Activated T-helper 2 cell treated with anti-CD3 and anti-CD28 coated beads, Interferon-gamma antibody, Interleukin-2, Interleukin-4, amounts not matched to agents 10 μg/mL and 5 μg/mL and 100 μg/mL, durations not matched to agents 14 hours and 24 hours and 36 hours (primary cell): ENCODE measurements at places on chromosomes 6 and 20.

DNA sequence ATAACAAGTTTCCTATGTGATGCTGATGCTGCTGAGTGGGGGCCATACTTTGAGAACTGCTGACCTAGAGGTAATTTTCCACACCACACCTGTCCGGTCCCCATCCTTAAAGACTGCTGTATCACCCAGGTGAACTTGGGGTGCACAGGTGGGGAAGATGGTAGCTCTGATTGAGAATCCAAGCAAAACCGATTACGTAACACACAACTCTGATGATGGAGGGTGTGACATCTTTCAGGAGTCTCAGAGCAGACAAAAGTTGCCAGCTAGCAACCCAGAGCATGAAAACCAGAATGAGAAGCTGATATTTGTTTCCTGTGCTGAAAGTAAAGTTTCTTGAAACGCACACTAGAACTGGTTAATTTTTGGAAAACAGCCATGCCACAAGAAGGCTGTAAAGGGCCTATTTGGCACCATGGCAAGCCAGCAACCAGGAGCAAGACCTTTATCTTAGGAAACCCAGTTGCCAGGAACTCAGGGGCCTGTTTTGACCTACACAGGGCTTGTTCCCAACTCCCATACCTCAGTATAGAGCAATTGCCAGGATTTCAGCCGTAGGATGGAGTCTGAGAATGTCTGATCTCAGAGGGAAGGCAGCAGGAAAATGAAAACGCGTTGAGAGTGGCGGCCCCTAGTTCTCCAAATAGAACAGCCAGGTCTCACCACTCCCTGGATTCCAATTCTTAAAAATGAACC lies 21.6 kb upstream of the TBC1D7 start:
- H3K27ac ChIP-seq, result no peak overlapping the region
- peaks cover 19% of the 10 kb centered on the region for H3K4me1 ChIP-seq
- no peak for DNase-seq
- H3K27me3 ChIP-seq, result no peaks in the 10 kb centered on the region
- H3K4me3 ChIP-seq, result no peak overlapping the region

DNA sequence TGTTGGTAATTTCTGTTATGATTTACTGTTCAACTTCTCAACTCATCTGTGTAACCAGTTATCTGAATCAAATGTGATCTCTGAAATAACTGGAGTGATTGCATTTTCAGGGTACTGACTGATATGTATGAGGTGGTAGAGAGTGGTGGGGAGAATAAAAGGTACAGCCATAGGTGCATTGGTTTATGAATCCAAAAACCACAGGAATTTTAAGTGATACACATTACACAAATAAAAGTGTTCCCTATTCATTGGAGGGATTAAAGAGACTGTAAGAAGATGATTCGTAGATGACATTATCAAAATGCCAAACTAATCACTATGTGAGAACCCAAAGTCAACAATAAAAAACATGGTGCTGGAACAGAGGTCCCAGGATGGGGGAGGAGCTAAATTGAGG lies 158.7 kb upstream of the RSPO3 start:
- H3K36me3 ChIP-seq, result no peaks in the 10 kb centered on the region
- no peak overlapping the region for H3K27ac ChIP-seq
- H3K27me3 ChIP-seq, result no peaks in the 10 kb centered on the region

DNA sequence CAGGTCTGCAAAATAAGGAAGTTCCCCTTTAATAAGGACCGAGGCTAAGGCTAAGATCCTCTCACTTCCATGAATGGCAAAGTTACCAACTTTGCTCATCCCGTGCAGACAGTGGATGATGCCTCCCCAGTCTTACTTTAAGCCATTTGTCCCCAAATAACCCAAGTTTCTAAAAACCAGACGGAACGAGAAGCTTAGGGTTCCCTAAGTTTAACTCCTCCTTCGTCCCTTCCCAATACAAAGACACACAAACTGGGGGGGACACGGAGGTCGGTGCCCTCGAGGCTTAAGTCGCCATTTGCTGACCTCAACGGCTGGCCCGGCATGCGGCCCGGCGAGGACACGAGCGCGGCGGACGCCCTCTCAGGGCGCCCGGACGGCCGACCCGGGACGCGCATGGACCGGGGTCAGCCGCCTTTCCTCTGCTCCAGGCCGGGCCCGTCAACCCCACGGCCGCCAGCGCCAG lies 527 bp downstream of the FBXO30 start:
- H3K4me1 ChIP-seq, result peaks cover 44% of the 10 kb centered on the region
- H3K36me3 ChIP-seq, result peaks cover 7% of the 10 kb centered on the region
- no peaks in the 10 kb centered on the region for H3K27me3 ChIP-seq
- no peak for DNase-seq
- peak overlapping the region; percentile 85 for H3K4me3 ChIP-seq

- H3K4me3 ChIP-seq, result no peak overlapping the region
- DNase-seq, result no peak
- no peaks in the 10 kb centered on the region for H3K4me1 ChIP-seq
These were observed 125.6 kb downstream of the EYA2 start for GRCh38 chr20:47020231-47020630.

GRCh38 chr6:3617681-3618311 lies 133.7 kb downstream of the PXDC1 start:
- H3K27me3 ChIP-seq, result peaks cover 3% of the 10 kb centered on the region
- no peak for DNase-seq
- no peak overlapping the region for H3K4me3 ChIP-seq
- H3K4me1 ChIP-seq, result no peaks in the 10 kb centered on the region
- no peak overlapping the region for H3K27ac ChIP-seq
- H3K36me3 ChIP-seq, result no peaks in the 10 kb centered on the region

GRCh38 chr6:150541576-150541975 lies 58.1 kb upstream of the PLEKHG1 start:
- H3K4me3 ChIP-seq, result no peak overlapping the region
- no peaks in the 10 kb centered on the region for H3K36me3 ChIP-seq
- no peak overlapping the region for H3K27ac ChIP-seq

GRCh38 chr20:40757087-40757486 lies 68.1 kb upstream of the MAFB start:
- H3K27me3 ChIP-seq, result peaks cover 3% of the 10 kb centered on the region
- no peak overlapping the region for H3K4me3 ChIP-seq
- DNase-seq, result no peak
- H3K4me1 ChIP-seq, result peaks cover 30% of the 10 kb centered on the region
- no peaks in the 10 kb centered on the region for H3K36me3 ChIP-seq

- no peaks in the 10 kb centered on the region for H3K4me1 ChIP-seq
- no peak overlapping the region for H3K4me3 ChIP-seq
- no peak overlapping the region for H3K27ac ChIP-seq
- DNase-seq, result no peak
These were observed 173.0 kb downstream of the AIG1 start for GRCh38 chr6:143233554-143234285.

DNA sequence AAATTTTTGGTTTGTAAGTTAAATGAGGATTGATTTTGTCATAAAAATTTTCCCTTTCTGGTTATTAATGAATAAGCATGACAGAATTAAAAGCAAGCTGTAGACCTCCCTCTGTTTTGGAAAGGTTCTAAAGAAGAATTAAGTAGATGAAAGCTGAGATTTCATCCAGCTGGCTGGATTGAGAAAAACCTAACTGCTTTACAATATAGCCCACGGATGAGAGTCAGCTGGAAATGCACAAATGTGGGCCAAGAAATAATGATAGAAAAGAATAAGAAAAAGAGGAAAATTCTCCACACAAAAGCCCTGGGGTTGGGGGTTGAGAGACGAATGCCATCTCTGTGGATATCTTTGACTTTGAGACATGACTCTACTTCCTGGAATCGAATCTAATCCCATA lies 631.6 kb downstream of the HDGFL1 start:
- no peaks in the 10 kb centered on the region for H3K36me3 ChIP-seq
- no peak overlapping the region for H3K27ac ChIP-seq
- H3K4me1 ChIP-seq, result no peaks in the 10 kb centered on the region
- no peak overlapping the region for H3K4me3 ChIP-seq
- no peak for DNase-seq

GRCh38 chr6:149395185-149395584 lies 4.9 kb upstream of the SUMO4 start:
- peak overlapping the region; percentile 16 for H3K27ac ChIP-seq
- peaks cover 93% of the 10 kb centered on the region for H3K36me3 ChIP-seq
- H3K27me3 ChIP-seq, result no peaks in the 10 kb centered on the region

- no peaks in the 10 kb centered on the region for H3K36me3 ChIP-seq
- H3K27ac ChIP-seq, result no peak overlapping the region
- DNase-seq, result no peak
- no peaks in the 10 kb centered on the region for H3K27me3 ChIP-seq
- no peaks in the 10 kb centered on the region for H3K4me1 ChIP-seq
These were observed 113.3 kb upstream of the TBX18 start for GRCh38 chr6:84877515-84878210.

GRCh38 chr6:48419992-48420391 lies 309.0 kb upstream of the PTCHD4 start:
- H3K4me1 ChIP-seq, result no peaks in the 10 kb centered on the region
- DNase-seq, result no peak
- H3K27me3 ChIP-seq, result no peaks in the 10 kb centered on the region

DNA sequence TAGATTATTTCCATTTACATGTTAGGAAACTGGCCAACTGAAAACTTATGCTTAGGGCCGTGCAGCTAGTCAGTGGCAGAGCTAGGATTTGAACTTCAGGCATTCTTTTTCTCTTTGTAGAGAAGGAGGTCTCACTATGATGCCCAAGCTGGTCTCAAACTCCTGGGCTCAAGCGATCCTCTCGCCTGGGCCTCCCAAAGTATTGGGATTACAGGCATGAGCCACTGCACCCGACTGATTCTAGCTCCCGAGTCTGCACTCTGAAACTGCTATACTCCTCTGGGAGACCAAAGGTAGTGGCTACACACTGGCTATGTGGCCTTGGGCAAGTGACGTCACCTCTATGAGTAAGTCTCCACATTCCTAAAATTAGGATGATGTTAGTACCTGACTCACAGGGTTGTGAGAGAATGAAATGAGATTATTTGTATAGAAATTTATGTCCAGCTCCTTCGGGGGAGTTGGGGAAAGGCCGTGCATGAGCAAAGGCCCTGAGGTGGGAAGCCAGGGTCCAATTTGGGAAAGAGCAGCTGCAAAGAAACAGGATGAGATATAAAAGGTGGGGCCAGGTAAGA lies 6.4 kb downstream of the PLTP start:
- no peaks in the 10 kb centered on the region for H3K27me3 ChIP-seq
- no peak overlapping the region for H3K27ac ChIP-seq
- H3K4me3 ChIP-seq, result no peak overlapping the region
- no peak for DNase-seq

DNA sequence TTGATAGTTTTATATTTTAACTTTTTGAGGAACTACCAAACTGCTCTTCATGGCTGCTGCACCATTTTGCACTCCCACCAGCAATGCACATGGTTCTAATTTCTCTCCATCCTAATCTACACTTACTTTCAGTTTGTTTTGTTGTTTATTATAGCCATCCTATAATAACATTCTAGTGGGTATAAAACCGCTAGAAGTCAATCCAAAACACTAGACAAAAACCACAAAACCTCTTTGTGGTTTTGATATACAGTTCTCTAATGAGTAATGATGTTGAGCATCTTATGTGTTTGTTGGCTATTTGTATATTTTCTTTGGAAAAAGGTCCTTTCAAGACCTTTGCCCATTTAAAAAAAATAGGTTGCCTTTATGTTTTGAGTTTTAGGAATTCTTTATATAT lies 5.6 kb downstream of the RPP21 start:
- no peak for DNase-seq
- H3K4me1 ChIP-seq, result peaks cover 43% of the 10 kb centered on the region
- H3K27me3 ChIP-seq, result peaks cover 63% of the 10 kb centered on the region
- no peak overlapping the region for H3K27ac ChIP-seq
- H3K36me3 ChIP-seq, result peaks cover 22% of the 10 kb centered on the region

- H3K36me3 ChIP-seq, result no peaks in the 10 kb centered on the region
- H3K4me1 ChIP-seq, result no peaks in the 10 kb centered on the region
- no peak overlapping the region for H3K4me3 ChIP-seq
- H3K27me3 ChIP-seq, result no peaks in the 10 kb centered on the region
- no peak overlapping the region for H3K27ac ChIP-seq
These were observed 141.9 kb upstream of the PCSK2 start for GRCh38 chr20:17084909-17085308.
